ENCODE measurements at places on chromosomes 12 and 14.

DNA sequence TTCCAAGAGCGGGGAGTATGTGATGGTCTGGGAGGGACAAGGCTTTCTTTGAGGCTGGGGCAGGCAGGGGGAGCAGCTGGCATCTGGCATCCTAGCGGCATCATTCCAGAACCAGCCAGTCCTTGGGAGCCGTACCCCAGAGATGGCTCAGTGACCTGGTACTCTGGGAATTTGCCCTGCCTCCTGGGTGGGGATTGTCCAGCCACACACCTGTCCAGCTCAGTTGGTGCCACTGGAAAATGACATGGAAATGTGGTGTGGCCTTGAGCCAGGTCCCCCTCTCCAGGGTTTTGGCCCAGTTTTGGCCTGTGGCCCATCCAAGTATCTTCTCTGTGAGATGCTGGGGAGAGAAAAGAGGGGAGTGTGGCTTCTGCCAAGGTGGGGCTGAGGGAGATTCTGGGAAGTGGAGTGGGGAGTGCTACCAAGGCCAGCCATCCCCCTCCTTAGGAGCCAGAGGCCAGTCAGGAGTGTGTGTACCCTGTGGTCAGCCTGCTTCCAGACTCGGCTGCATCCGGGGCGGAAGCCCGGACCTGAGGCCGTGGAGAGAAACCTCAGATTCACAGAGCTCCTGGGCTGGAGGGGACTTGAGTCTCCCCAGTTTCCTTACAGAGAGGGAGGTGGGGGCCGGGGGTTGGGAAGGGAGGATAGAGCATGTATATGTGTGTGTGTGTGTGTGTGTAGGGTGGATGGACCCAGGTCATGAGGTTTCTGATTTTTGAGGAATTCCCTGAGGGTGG lies 14.7 kb upstream of the KRT80 start:
- DNase-seq: no peak

DNA sequence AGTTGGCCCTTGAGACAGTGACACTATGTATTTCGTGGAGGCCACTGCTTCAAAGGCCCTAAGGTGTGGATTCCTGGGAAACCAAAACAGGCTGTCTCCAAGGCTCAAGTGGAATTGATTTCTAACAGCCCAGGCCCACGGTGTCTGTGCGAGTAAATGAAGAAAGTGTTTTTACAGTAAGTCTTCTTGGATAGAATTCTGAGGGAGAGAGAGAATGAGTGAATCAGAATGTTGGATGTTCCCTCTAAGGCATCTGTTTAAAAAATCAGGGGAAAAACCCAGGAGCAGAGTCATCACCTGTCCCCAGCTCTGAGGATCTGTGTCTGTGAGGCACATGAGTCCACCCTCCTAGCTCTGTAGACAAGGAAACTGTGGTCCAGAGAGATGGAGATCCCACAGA lies 22.3 kb upstream of the BDKRB1 start:
- DNase-seq: no peak

DNA sequence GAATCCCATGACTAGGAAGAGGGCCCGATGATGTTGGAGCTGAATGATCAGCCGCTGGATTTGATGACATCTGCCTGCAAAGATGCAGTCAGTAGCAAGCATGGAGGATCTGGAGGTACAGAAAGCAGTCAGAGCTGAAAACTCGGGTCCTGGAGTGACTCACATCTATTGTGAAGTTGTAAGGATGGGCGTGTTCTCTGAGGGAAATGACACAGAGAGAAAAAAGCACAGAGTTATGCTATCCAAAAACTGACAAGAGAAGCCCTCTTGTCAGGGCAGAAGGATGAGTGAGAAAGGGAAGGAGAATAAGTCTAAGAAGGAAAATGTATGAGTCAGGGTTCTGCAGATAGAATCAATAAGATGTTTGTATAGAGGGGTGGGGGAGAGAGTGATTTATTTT lies 380.4 kb upstream of the CCDC196 start:
- DNase-seq: no peak

DNA sequence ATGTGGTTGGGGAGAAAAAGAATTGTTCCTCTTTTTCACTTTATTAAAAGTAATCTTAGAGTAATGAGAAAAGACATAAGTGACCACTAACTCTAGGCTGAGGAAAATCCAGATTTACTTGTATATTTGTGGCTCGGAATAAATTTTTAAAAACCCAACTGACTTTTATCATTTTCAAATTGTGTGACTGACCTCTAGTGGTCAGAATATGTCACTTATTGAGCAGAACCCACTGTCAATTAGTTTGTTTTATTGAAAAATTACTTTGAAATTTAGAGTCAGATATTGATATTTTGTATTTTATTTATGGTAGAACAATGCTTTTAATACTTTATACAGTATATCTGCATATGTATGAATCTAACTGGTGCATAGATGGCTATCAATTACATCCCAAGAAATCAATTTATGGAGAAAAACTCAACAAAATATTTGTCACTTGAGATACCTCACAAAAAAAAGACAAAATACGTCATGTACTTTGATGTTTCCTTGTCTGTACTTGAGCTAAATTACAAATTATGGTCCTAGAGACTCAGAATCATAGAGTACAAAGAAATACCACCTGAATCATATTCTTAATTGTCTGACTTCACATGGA lies 229.4 kb downstream of the CNTN1 start:
- DNase-seq: no peak

Measured in stimulated activated CD4-positive, alpha-beta T cell treated with anti-CD3 and anti-CD28 coated beads, Interleukin-4, amount 100 ng/mL, for 4 hours (primary cell).